Astrocyte of the hippocampus (primary cell): ENCODE measurements at places on chromosomes 3 and 15.

DNA sequence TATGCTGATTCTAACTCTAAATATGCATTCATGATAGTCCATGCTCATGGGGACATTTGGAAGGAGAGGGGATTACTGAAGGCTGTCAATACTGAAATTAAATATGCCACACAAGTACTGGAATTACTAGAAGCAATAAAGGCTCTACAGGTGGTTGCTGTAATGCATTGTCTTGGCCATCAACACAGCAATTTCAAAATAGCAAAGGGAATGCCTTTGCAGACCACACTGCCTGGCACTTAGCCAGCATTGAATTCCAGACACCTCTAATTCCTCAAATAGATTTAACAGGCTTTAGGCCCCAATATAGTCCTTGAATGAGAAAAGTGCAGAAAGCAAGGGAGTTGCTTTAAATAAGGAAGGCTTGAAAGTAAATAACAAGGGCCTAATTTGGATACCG is 115.8 kb upstream of the PLCL2 start:
- DNase-seq = peak; percentile 93

- peak; percentile 75 for DNase-seq
These were observed 1.1 kb downstream of the NFKBIZ start for GRCh38 chr3:101850246-101851051.

GRCh38 chr3:134211797-134212196 is 38.9 kb downstream of the RYK start:
- peak; percentile 79 for DNase-seq

- DNase-seq = no peak
These were observed 14.9 kb upstream of the GRM2 start for GRCh38 chr3:51691949-51692348.
